ENCODE measurements at places on chromosomes 2 and 18.

- DNase-seq: no peak
These were observed 124.7 kb upstream of the LRRTM1 start for GRCh38 chr2:80429251-80429650.

DNA sequence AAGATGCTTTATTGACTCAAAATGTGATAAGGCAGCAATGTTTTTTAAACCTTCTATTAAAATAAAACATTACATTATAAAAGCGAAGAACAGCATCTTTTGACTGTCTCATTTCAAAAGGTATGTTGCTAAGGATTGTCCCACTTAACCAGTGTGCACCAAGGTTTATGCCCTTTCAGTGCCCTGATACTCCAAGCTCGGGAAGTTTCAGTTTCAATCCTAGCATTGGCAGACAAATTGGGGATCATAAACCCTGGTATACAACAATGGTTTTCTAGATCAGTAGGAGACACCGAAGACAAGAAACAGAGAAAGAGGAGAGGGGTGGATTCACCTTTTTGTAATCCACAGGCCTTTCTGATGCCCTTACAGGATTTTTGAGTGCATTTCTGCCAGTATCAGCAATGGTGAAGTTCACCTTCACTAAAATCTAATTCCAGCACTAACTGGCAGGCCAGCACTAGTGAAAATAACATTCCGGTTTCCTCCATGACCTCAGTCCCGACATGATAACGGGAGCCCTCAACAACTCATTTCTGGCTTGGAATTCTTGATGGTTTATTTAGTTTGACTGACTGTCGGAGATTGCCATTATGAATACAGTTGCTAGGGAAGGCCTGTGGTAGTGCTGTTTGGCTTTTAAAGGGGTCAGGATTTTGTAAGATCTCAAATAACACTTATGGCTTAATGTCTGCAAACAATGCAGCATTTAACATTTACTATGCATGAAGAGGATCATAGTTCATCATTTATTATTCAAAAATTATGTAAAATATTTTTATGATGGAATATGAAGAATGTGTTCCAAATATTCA lies 33.3 kb upstream of the FIGN start:
- no peak for DNase-seq

GRCh38 chr2:219269362-219270054 lies 9.7 kb upstream of the DNAJB2 start:
- DNase-seq: no peak

DNA sequence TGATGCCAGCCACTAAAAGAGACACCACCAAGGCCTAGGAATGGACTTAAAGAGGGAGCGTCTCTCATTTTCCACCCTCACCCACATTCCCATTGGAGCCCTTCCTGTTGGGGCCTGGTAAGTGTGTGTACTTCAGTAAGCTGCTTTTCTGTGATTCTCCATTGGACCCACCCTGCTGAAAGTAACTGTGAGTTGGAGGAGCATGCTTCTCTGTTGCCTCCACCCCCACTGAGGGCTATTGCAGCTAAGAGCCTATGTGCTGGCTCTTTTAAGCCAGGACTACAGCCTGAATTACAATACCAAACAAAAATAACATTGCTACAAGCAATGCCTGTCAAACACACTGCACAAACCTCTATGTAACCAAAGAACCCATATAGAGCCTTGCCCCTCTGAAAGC lies 81.1 kb downstream of the TRABD2A start:
- DNase-seq: no peak

GRCh38 chr18:37422116-37422515 lies 143.5 kb downstream of the CELF4 start:
- no peak for DNase-seq

DNA sequence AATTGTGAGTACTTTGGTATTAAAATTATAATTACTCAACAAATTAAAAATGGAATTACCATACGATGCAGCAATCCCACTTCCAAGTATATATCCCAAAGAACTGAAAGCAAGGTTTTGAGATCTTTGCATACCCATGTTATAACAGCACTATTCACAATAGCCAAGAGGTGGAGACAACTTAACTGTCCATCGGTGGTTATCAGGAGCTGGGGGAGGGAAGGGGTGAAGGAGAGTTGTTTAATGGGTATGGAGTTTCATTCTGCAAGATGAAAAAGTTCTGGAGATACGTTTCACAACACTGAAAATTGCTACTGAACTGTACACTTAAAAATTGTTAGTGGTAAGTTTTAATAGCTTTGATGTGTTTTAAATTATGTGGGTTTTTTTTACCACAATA lies 25.7 kb downstream of the RAB10 start:
- DNase-seq: no peak

DNA sequence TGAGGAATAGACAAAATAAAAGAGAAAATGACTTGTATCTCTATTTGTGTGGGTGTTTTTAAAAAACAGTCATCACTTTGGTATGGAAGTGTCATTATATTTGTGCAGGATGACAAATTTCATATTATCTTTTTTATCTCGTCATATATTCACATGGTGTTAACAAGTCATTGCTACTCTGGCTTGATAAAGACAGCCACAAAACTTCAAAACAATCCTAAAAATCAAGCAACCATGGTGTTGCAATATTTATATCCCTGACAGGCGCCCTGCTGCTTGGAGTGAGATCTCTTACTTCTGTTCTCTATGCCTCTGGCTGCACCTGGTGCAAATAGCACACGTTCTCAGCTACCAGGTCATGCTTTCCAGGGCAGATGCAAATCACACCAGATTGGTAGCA lies 278.0 kb upstream of the EPHA4 start:
- no peak for DNase-seq

GRCh38 chr2:18339326-18339725 lies 221.1 kb downstream of the RDH14 start:
- no peak for DNase-seq
